ENCODE measurements at places on chromosomes 7 and 10. TPM values are rescaled to one million over a fixed set of nuclear protein-coding genes. Genes with fewer than 3 reads are reported as not detected.

Gene CPA1
- not detected for total RNA-seq

DNA sequence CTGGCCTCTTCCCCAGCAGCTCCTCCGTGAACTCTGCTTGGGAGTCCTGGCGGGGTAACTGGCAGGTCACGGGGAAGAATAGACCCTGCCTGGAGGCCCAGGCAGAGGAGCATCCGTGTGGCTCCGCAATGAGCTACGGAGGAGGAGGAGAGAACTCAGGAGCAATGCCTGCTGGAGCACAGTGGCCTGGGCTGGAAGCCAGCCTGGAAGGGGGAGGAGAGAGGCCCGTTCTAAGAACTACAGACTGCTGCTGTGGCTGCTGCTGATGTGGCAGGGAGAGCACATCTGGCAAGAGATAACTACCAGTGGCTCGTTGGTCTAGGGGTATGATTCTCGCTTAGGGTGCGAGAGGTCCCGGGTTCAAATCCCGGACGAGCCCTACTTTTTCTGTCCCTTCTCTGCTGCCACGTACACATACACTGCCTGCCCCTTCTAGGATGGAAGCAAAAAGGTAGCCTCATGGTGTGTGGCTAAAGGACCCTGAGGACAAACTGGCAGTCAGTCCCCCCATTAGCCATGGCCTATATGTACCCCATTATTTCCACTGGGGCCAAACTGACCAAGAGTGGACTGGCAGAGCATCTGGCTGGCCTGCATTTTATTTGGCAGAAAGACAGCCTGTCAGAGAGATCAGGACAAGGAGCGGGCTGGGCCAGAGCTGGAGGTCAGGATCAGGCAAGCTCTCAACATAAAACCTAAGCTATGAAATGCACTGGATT is 7.7 kb upstream of the OPN1SW start:
- DNase-seq = peak; percentile 28

- no peak for DNase-seq
These were observed 168.3 kb downstream of the HERPUD2 start for GRCh38 chr7:35526645-35527044.

Gene MAGI2
- total RNA-seq = 2.4 TPM

- DNase-seq = no peak
These were observed 603.4 kb downstream of the SORCS1 start for GRCh38 chr10:106560925-106561640.

- DNase-seq = peak; percentile 87
These were observed at the start of gene TMEM168 for GRCh38 chr7:112789817-112790585. Gene TMEM168 (minus strand): TSS chr7:112790393. CDS start chr7:112784825, 5,568 bp downstream.

Gene HOXA7
- total RNA-seq = 2.9 TPM

All from dermis blood vessel endothelial cell (primary cell).